ENCODE measurements at places on chromosomes 6 and 20.

DNA sequence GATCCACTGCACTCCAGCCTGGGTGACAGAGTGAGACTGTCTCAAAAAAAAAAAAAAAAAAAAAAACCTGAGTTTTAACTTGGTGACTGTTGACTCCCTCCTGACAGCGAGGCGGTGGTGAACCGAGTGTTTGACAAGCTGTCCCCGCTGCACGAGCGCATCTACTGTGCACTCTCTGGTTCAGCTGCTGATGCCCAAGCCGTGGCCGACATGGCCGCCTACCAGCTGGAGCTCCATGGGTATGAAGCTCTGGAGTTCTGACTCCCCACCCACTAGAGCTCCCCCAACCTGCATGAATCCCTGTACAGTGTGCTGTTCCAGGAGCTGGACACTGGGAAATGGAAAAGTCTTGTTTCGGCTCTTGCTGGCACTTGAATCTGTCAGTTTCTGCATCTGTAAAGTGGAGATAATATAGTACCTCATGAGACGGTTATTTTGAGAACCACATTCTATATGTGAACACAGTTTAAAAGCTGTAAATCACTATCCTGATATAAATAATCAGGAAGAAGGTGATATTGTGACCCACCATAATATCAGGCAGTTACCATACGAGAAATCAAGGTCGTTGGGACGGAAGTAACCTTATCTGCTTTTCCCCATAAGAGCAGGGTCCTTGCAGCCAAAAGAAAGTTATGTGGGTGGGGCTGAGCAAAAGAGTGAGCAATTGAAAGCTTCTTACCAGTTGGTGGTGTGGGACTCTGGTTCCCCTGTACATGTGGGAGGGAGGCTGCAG lies 3.3 kb downstream of the PSMB9 start:
- no peak for DNase-seq

DNA sequence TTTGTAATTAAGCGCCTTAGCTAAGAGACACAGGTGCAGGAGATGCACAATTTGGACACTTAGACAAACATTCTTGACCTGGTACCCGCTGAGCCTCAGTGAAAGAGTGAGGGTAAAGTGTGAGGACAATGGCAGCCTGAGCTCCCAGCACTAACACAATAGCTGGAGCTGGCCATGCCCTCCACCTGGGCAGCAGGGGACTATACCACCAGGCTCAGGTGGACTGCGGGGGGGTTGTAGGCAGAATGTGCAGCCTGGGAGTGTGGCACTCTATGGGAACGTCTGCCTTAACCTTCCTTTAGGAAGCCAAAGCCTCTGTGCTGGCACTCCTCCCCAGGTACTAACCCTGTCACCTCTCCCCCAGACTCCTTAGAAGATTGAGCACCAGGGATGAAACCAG lies 23.6 kb downstream of the PRKN start:
- no peak for DNase-seq

DNA sequence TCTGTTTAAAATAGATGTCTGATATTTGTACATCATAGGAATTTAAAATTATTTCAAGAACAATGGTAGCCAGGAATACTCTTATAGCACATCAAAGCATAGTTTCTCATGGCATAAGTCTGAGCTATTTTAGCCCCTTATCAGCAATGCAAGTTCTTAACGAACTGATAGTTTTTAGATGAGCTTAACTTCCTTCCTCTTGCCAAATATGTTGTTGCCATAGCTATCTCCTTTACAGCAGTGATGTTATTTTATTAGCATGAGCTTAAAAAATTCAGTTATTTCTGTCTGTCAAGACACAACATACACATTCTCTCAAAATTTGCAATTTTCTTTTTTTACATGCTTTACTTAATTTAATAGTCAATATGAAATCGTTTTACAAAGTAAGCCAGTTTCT lies 867.2 kb downstream of the PHF3 start:
- DNase-seq = no peak

GRCh38 chr6:72894091-72894490 lies 272.2 kb downstream of the KCNQ5 start:
- no peak for DNase-seq

DNA sequence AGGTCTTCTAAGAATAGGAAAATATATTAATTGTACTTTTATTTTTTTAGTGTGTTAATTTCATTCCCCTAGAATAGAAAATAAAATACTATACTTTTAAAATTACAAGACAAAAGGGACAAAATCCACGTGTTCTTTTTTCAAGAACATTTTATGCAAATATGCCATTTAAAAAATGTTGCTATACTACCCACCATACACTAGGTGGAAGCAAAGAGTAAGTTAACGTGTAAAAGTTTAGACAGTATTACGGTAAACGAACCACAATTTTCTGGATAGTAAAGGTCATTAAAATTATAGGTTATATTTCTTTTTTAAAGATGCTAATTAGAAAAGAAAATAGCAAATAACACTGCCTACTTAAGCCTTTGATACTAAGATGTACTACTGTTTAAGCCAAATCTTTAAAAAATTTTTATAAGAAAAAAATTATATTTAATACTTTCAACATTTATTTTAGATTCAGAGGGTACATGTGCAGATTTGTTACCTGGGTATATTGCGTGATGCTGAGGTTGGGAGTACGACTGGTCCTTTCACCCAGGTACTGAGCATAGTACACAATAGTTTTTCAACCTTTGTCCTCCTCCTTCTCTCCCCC lies 287.6 kb downstream of the PHF3 start:
- no peak for DNase-seq

DNA sequence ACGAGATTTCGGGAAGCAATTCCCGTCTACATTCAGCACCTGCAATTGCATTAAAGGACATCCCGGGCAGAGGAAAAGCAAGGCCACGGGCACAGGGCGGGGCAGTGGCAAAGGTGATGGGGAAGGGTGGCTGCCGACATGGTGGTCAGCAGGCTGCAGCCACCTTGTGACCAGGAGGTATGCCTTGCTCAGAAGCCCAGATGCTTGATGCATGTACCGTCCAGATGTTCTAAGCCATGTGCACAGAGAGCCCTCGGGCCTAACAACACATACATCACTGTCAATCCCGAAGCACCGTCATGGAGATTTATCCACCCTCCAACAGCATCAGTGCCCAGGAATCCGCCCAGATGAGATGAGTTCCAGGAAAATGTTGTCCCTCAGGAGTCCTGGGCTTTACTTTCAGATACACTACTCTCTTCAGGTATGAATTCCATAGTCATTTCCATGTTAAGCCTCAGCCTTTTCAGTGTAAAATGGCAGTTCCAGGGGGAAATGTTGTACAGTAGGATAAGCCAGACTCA lies 77.8 kb upstream of the FRMD1 start:
- DNase-seq = no peak

DNA sequence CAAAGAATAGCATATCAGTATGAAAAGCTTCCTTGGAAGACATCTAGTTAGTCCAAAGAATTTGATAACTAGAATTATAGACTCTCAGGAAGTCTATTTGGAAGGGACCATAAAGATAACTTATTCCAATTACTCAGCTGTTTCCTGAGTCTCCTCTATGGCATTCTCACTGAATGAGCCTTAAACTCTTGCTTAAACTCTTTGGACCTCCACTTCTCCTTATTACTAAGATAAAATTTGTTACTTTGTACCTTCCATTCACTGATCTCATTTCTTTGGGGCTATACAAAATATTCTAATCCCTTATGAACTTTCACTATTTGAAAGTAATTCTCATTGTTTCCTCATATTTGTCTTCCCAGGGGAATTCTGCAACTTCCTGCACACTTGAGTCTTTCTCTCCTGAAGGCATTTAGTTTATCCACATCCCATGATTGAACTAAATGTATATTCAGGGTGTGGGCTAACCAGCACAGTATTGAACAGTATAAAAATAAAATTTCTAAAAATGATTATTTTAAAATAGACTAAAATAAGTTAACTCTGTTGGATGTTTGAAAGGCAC lies 67.1 kb upstream of the NOTCH4 start:
- DNase-seq = no peak

DNA sequence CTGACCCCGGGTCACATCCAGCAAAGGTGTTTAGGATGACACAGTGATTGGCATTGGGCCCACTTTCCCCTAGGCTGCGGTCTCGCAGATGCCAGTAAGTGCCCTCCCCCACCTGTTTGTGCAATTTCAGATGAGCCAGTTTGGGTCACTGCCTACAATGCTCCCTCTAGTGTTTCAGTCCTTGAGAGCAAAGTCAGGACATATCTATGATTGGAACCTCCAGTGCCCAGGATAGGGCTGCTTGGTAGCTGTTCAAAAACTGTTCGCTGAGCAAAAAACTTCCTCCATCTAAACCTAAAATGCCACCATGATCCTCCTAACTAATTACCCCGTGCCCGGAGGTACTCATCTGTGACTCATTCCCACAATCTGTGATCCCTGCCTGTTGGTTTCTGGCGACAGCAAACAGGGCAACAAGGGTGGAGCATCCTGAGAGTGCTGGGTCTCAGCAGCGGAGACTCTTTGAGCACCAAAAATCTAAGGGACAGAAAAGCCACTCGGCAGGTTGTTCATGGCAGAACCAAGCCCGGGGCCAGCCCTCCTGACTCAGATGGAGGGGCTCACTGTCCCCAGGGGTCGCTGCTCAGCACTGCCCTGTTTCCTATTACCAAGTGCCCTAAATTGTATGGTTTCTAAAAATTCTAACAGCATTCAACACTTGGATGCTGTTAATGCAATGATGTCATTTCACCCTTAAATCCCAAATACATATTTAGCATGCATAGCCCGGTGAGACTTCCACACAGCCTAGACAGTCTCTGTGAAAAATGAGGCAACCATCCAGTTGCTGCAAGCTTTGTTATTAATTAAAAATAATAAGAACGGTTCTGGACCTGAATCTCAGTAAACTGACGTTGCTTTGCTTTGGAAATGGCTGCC lies 5.0 kb downstream of the VSX1 start:
- DNase-seq = no peak

GRCh38 chr6:85129881-85130280 lies 320.0 kb upstream of the NT5E start:
- DNase-seq = no peak

GRCh38 chr6:24358219-24358821 lies 461 bp upstream of the DCDC2 start:
- no peak for DNase-seq

- DNase-seq = no peak
Observed at GRCh38 chr20:45056473-45057173, 44.3 kb downstream of the KCNS1 start.

GRCh38 chr20:48292806-48293205 lies 507.5 kb upstream of the SULF2 start:
- DNase-seq = no peak

- DNase-seq = no peak
Observed at GRCh38 chr6:9766240-9766915, 648.5 kb downstream of the TFAP2A start.

- DNase-seq = no peak
Observed at GRCh38 chr20:38114353-38114791, 50.7 kb downstream of the TGM2 start.

Data from stimulated activated CD4-positive, alpha-beta T cell treated with anti-CD3 and anti-CD28 coated beads, Interleukin-2, amount 100 ng/mL, for 48 hours (primary cell).